Natural killer cell (primary cell): ENCODE measurements at places on chromosomes 12 and 14.
A peak's percentile ranks its signal among the peaks of the same experiment; 100 is the strongest.

- no peak for DNase-seq
Observed at GRCh38 chr12:63915105-63915800, 70.8 kb downstream of the SRGAP1 start.

GRCh38 chr12:26736563-26737486 is 96.2 kb downstream of the ITPR2 start:
- no peak for DNase-seq

- no peak for DNase-seq
Observed at GRCh38 chr12:26062566-26062965, 62.3 kb downstream of the BHLHE41 start.

DNA sequence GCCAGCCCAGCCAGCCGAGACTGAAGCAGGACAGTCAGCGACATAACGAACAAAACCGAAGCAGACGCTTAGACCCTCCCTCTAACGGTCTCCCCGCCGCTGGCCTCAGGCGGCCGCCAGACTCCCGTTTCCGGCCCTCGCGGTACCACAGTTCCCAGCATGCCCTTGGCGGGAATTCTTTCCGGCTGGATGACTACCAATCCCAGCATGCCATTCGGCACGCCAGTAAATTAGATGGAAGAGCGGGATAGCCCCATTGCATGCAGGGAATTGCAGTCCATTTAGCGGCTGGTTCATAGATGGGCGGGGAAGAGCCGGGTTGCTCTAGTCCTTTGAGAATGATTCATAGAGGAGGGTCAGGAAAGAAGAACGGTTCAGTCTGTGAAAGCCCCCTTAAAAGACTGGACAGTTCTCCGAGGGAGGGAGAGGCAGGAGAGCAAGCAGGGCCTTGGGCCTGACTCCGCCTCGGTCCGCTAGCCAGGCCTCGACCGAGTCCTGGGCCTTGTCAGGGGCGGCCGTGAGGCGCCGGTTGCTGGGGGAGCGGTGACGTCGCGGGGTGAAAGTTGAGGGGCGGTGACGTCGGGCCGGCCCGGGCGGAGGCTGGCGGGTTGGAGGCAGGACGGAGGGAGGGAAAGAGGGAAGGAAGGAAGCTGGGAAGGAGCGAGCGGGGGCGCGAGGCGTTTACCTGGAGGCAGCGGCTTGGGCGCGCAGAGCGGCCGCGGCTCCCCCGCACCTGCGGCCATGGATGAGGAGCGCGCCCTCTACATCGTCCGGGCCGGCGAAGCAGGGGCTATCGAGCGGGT is at the start of gene RIC8B:
TSS of gene RIC8B (plus strand) at position 678 of the 803 bp plus-strand sequence. CDS start at position 742, 64 bp downstream.
- DNase-seq: peak; percentile 88

- DNase-seq: no peak
Observed at GRCh38 chr12:3790642-3791041, 37.7 kb upstream of the CRACR2A start.

GRCh38 chr12:91954326-91954725 is 191.3 kb downstream of the BTG1 start:
- DNase-seq: no peak

DNA sequence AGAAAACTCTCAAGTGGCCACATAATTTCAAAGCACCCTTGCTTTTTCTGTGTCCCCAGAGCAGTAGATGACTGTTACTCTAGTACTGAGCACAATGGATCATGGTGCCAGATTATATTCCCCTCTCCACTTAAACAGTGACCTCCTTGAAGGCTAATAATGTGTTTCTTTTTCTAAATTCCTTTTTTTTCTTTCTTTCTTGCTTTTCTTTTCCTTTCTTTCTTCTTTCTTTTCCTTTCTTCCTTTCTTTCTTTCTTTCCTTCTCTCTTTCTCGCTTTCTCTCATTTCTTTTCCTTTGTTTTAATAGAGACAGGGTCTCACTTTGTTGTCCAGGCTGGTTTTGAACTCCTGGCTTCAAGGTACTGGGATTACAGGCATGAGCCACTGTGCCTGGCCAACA is 26.2 kb upstream of the TSPAN11 start:
- no peak for DNase-seq

GRCh38 chr14:63860146-63860545 is 7.3 kb downstream of the SYNE2 start:
- no peak for DNase-seq

GRCh38 chr12:79982086-79983062 is 47.5 kb upstream of the PPP1R12A start:
- DNase-seq: no peak

- DNase-seq: no peak
Observed at GRCh38 chr12:72272091-72272661, at the start of gene TRHDE. Gene TRHDE, plus strand, starts transcription at chr12:72272370. Its CDS starts 274 bp downstream, at chr12:72272644.

DNA sequence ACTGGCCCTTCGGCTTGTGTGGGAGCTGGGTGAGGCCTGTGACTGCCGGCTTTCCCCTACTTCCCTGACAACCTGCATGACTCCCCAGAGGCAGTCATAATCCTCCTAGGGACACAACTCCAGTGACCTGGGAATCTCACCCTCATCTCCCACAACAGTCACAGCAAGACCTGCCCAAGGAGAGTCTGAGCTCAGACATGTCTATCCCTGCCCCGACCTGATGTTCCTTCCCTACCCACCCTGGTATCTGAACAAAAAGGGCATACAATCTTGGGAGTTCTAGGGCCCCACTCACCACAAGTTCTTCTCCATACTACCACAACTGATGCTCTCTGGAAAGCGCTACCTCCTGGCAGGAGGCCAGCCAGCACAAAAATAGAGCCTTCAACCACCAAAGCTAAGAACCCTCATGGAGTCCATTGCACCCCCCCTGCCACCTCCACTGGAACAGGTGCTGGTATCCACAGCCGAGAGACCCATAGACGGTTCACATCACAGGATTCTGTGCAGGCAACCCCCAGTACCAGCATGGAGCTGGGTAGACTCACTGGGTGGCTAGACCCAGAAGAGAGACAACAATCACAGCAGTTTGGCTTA is 16.8 kb downstream of the ATP23 start:
- no peak for DNase-seq

DNA sequence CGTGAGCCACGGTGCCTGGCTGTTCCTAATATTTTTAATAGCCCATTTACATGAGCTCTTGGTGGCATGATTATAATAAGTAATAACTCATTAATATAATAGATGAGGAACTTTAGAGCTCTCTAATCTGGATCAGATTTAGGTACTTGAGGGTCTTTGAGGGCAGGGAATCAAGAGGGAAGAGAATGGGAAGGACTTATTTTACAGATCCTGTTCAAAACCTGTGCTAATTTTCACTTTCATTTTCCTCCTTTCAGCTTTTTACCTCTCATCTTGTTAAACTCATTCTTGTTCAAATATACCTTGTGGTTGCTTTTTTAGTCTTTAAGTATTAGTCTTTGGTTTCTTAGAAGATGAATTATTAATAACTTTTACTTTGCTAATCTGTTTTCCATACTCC is 5.6 kb downstream of the NECAP1 start:
- no peak for DNase-seq

DNA sequence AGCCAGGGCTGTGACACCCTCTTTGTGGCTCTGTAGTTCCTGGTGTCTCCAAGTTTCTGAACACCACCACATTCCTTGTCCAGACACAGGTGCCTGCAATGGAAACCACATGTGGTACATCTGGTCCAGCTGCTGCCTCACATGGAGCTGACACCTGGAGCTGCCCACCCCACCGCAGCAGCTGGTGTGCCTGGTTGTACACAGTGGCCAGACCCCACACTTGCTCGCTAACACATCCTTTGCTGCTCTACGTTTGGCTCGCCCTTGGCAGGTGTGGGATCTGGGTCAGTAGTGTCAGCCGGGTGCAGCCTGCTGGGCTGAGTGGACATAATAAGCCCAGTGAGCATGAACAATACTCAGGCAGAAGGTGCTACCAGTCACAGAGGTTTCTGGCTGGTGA is 198.9 kb downstream of the ADGRD1 start:
- DNase-seq: no peak

DNA sequence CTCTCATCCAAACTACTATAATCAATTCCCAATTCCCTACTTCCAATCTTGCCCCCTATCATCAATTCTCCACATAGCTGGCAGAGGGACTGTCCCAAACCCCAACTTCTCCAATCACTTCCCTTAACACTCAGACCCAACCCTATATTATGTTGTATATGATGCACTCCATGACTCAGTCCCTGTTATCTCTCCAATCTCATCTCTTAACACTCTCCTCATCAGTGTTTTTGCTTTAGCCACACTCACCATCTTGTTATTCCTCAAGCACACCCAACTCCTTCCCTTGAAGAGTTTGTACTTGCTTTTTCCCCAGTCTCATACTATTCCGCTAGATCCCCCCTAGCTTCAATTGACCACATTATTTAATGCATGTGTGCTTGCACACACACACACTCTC is 4.9 kb downstream of the RHOJ start:
- no peak for DNase-seq

GRCh38 chr12:100718187-100718586 is 76.4 kb upstream of the ANO4 start:
- no peak for DNase-seq

DNA sequence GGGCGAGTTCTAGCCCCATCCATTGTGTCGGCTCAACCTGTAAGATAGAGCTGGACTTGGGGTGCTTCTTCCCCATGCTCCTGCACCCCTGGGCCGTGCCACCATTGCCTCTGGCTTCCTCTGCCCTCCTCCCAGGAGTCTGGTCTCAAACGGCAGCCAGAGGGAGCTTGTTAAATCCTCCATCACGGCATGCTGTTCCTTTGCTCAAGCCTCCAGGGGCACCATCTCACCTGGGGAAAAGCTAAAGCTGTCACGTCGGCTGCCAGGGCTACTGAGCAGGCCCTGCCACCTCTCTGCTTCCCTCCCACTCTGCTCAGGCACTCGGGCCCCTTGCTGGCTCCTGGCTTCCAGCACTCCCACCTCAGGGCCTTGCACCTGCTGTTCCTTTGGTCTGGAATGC is 140.4 kb downstream of the RBM19 start:
- no peak for DNase-seq

GRCh38 chr12:121181181-121181580 is 28.7 kb upstream of the P2RX4 start:
- no peak for DNase-seq

DNA sequence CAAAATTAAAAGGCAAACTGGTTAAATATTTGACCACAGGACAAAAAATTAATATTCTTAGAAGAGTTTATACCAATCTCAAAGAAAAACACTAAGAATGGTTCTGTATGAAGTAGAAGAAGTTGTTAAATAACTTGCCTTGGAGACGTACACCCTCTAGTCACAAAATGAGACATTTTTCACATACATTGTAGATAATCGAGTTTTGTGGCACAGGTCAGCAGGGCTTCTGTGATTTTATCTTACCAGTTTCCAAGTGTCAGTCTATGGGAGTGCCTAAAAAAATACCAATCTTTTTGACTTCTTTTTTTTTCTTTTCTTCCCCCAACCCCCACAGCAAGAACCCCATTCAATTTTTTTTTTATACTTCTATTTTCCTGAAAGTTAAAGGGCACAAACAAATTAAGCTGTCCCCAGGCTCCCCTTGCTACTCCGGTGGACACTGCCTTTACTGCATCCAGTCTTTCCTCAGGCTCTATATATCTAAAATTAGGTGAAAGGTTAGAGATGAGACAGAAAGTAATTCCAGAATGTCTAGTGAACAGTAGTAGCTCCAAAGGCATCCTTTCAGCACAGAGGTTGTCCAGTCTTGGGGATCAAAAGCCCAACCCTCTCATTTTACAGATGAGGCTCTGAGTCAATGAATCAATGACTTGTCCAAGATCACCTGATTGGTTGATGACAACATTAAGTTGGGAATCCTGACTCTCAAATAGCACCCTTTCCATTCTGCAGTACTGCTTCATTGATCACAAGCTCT is 6.2 kb downstream of the LIMA1 start:
- no peak for DNase-seq

DNA sequence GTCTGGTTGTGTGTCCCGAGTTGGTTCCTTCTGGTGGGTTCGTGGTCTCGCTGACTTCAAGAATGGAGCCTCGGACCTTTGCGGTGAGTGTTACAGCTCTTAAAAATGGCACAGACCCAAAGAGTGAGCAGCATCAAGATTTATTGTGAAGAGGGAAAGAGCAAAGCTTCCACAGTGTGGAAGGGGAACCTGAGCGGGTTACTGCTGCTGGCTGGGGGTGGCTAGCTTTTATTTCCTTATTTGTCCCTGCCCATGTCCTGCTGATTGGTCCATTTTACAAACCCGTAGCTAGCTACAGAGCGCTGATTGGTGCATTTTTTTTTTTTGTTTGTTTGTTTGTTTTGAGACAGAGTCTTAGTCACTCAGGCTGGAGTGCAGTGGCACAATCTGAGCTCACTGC is 29.3 kb downstream of the FGF6 start:
- DNase-seq: no peak

- no peak for DNase-seq
Observed at GRCh38 chr12:123250471-123251383, 17.5 kb downstream of the MTRFR start.

GRCh38 chr14:49986343-49987014 is 93.6 kb downstream of the ARF6 start:
- no peak for DNase-seq
